ENCODE measurements at places on chromosomes 12 and 14. TPM values are rescaled to one million over a fixed set of nuclear protein-coding genes. Genes with fewer than 3 reads are reported as not detected.

- H3K27ac ChIP-seq, result no peak within 1 kb of the TSS
- no peak for DNase-seq
- H3K27me3 ChIP-seq, result peaks cover 4% of the 10 kb centered on the region
Measured at GRCh38 chr14:91731986-91732385, at the start of gene CATSPERB. TSS of gene CATSPERB (minus strand) at chr14:91732086. CDS start at chr14:91729479, 2,607 bp downstream.

GRCh38 chr12:29212682-29213403 lies 63.8 kb downstream of the FAR2 start:
- no peaks in the 10 kb centered on the region for H3K27me3 ChIP-seq
- DNase-seq, result no peak
- H3K36me3 ChIP-seq, result no peaks in the 10 kb centered on the region
- no peak overlapping the region for H3K27ac ChIP-seq

DNA sequence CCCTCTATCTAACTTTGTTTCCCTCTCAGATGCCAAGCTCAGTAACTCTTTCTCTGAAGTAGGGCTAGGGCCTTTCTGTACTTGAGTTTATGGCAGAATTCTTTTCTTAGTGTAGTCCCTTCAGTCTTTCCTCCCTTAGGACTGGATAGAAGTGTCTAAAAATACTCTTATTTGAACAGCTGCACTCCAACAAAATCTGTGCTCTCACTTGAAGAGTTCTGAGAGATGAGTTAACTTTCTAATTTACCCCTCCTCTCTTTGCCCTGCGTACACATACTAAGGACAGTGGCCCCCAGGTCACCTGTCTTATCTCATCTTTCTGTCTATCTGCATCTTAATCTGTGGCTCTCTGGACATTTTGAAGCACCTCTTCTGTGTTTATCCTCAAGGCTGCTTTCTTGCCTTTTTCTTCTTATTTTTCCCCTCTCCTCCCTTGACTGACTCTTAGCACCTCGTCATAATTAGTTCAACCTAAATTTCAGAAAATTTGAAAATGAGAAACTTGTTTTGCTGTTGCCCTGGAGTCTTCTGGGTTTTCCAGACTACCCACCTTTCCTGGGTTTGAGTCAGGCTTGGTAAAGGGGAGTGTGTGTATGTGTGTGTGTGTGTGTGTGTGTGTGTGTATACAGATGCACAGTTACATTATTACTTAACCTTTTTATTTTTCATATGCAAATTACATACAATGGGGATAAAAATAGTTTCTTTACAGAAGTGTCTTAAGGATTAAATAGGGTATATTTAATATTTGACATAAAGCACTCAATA lies 23.9 kb downstream of the NCKAP1L start:
- no peak overlapping the region for H3K4me3 ChIP-seq
- H3K4me1 ChIP-seq, result no peaks in the 10 kb centered on the region
- no peak overlapping the region for H3K27ac ChIP-seq
- H3K36me3 ChIP-seq, result peaks cover 99% of the 10 kb centered on the region
- no peak for DNase-seq

- peaks cover 20% of the 10 kb centered on the region for H3K4me1 ChIP-seq
- no peak for DNase-seq
- no peak overlapping the region for H3K4me3 ChIP-seq
- H3K27me3 ChIP-seq, result no peaks in the 10 kb centered on the region
- no peaks in the 10 kb centered on the region for H3K36me3 ChIP-seq
- no peak overlapping the region for H3K27ac ChIP-seq
Measured at GRCh38 chr14:92578511-92578910, 64.9 kb downstream of the RIN3 start.

DNA sequence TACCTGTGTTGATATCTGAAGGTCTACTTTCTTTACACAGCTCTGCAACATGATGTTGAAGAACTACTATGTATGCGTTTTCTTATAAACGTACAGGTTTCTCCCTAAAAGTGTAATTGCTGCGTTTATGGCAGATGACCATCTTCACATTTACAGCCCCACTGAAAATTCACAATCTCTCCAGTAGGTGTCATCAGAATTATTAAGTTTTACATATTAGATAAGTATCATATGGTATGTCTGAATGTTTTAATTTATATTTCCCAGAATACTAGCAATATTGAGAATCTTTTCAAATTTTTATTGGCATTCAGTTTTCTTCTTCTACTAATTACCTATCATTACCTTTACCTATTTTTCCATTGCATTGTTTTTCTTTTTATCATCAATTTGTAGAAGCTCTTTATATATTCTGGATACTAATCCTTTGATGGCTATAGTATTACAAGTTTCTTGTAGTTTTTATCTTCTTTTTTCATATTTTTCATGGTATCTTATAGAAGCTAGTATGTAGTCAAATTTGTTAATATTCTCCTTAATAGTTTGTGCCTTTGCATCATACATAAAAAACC lies 123.5 kb downstream of the CAPZA3 start:
- H3K4me1 ChIP-seq, result no peaks in the 10 kb centered on the region
- no peak overlapping the region for H3K27ac ChIP-seq
- H3K36me3 ChIP-seq, result no peaks in the 10 kb centered on the region
- H3K4me3 ChIP-seq, result no peak overlapping the region
- peak; percentile 6 for DNase-seq

DNA sequence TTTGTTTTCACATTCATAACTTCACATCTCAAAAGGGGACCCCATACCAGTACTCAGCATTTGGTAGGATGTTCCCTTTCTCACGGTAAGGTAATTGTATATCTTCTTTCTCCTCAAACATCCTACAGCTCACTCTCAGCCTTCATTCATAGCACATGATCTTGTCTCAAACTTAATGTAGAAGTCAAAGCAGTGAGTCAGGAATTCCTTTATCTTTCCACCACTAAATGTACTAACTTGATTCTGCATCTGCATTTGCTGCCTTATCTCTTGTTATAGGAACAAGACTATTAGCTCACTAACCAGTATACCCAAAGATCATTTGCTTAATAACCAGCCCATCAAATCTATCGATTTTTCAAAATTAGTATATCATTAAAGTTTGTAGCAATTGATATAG lies 22.9 kb downstream of the CPSF2 start:
- no peaks in the 10 kb centered on the region for H3K4me1 ChIP-seq
- no peaks in the 10 kb centered on the region for H3K27me3 ChIP-seq

DNA sequence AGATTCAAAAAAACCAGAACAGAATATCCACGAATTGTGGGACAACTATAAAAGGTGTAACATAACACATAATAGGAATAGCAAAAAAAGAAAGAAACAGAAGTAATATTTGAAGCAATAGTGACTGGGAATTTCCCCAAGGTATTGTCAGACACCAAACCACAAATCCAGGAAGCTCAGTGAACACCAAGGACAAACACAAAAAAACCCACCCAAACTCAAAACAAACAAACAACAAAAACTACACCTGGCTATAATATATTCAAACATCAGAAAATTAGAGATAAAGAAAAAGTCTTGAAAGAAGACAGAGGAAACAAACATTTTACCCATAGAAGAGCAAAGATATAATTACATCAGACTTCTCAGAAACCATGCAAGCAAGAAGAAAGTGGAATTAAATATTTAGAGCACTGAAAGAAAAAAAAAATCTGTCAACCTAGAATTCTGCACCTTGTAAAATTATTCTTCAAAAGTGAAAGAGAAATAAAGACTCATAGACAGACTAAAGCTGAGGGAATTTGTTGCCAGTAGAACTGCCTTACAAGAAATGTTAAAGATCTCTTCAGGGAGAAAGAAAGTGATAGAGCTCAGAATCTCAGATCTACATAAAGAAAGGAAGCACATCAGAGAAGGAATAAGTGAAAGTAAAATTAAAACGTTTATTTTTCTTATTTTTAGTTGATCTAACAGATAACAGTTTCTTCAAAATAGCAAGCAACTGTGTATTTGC lies 12.1 kb upstream of the HMGA2 start:
- H3K27me3 ChIP-seq, result no peaks in the 10 kb centered on the region
- no peaks in the 10 kb centered on the region for H3K36me3 ChIP-seq
- no peaks in the 10 kb centered on the region for H3K4me1 ChIP-seq
- no peak for DNase-seq
- H3K27ac ChIP-seq, result no peak overlapping the region

DNA sequence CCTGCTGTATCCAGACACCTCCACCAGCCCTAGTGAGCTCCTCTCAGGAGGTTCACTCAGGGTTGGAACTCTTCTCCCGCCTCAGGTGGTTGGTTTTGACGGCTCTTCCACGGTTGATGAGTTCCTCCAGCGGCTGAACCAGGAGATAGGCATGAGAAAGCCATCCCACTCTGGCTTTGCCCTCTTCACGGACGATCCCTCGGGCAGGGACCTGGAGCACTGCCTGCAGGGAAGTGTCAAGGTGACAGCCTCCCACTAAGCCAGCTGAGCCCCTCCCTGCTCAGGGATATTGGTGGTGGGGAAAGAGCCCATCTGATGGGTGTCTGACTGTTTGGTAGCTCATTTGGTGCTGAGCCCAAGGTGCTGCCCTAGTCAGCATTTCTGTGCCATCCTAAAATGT lies 20.4 kb downstream of the PIGH start:
- no peaks in the 10 kb centered on the region for H3K4me1 ChIP-seq
- H3K27ac ChIP-seq, result no peak overlapping the region
- H3K27me3 ChIP-seq, result no peaks in the 10 kb centered on the region
- H3K4me3 ChIP-seq, result no peak overlapping the region

- no peak overlapping the region for H3K27ac ChIP-seq
- no peak for DNase-seq
- peak overlapping the region; percentile 80 for H3K4me3 ChIP-seq
- no peaks in the 10 kb centered on the region for H3K36me3 ChIP-seq
- no peaks in the 10 kb centered on the region for H3K27me3 ChIP-seq
- H3K4me1 ChIP-seq, result no peaks in the 10 kb centered on the region
Measured at GRCh38 chr12:66713984-66714383, 35.1 kb upstream of the GRIP1 start.

GRCh38 chr12:57717131-57717530 lies 21.4 kb downstream of the AGAP2 start:
- no peak overlapping the region for H3K27ac ChIP-seq
- DNase-seq, result no peak
- H3K4me1 ChIP-seq, result no peaks in the 10 kb centered on the region
- H3K27me3 ChIP-seq, result no peaks in the 10 kb centered on the region

- peaks cover 37% of the 10 kb centered on the region for H3K36me3 ChIP-seq
- peaks cover 5% of the 10 kb centered on the region for H3K4me1 ChIP-seq
- H3K4me3 ChIP-seq, result no peak overlapping the region
- H3K27me3 ChIP-seq, result no peaks in the 10 kb centered on the region
Measured at GRCh38 chr12:112303004-112303403, 79.2 kb downstream of the HECTD4 start.

GRCh38 chr14:55084401-55085059 lies 33.1 kb downstream of the MAPK1IP1L start:
- no peaks in the 10 kb centered on the region for H3K4me1 ChIP-seq
- no peaks in the 10 kb centered on the region for H3K36me3 ChIP-seq
- no peak for DNase-seq
- H3K27me3 ChIP-seq, result no peaks in the 10 kb centered on the region

- H3K4me3 ChIP-seq, result no peak overlapping the region
- DNase-seq, result no peak
- no peaks in the 10 kb centered on the region for H3K27me3 ChIP-seq
- no peak overlapping the region for H3K27ac ChIP-seq
- H3K4me1 ChIP-seq, result peaks cover 10% of the 10 kb centered on the region
- no peaks in the 10 kb centered on the region for H3K36me3 ChIP-seq
Measured at GRCh38 chr14:68703093-68703492, 89.8 kb downstream of the ZFP36L1 start.

DNA sequence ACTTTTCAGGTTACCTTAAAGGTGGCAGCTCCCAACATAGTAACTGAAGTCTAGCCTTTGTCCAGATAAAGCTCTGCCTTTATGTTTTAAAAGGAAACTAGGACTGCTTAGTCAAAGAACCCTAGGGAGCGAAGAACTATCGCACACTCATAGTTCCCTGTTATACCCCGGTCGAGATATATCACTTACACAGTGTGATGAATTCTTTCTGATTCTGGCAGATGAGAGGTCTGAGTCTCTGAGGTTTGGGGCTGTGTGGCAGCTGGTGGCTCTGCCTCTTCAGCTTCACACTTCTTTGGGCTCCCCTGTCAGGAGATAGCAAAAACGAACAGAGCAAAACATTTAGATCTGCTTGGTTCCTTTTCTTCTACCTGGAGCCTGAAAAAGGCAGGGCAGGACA lies 17.0 kb downstream of the ACIN1 start:
- no peaks in the 10 kb centered on the region for H3K27me3 ChIP-seq
- H3K27ac ChIP-seq, result no peak overlapping the region
- H3K4me1 ChIP-seq, result no peaks in the 10 kb centered on the region
- no peak overlapping the region for H3K4me3 ChIP-seq
- DNase-seq, result no peak

GRCh38 chr14:97453991-97454390 lies 656.8 kb downstream of the VRK1 start:
- no peaks in the 10 kb centered on the region for H3K27me3 ChIP-seq
- no peaks in the 10 kb centered on the region for H3K36me3 ChIP-seq
- H3K27ac ChIP-seq, result no peak overlapping the region
- DNase-seq, result no peak
- H3K4me3 ChIP-seq, result no peak overlapping the region

DNA sequence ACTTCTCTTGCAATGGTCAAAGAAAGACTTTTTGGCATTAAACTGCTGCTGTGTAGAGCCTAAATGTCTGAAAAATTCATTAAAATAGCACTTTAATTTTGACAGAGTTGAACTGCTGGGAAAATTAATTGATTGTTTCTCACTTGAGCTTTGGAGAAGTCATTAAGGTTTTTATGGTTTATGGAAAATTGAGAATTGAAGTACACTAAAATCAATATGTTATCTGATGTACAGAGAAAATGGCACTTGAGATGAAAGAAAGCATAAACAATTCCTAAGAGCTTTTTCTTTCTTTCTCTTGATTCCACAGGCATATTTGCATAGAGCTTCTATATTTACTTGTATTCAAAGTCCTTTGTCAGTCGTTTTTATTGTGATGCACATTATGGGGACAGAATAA lies 188.5 kb upstream of the CAND1 start:
- H3K4me3 ChIP-seq, result no peak overlapping the region
- no peaks in the 10 kb centered on the region for H3K36me3 ChIP-seq
- H3K4me1 ChIP-seq, result no peaks in the 10 kb centered on the region
- no peak overlapping the region for H3K27ac ChIP-seq

DNA sequence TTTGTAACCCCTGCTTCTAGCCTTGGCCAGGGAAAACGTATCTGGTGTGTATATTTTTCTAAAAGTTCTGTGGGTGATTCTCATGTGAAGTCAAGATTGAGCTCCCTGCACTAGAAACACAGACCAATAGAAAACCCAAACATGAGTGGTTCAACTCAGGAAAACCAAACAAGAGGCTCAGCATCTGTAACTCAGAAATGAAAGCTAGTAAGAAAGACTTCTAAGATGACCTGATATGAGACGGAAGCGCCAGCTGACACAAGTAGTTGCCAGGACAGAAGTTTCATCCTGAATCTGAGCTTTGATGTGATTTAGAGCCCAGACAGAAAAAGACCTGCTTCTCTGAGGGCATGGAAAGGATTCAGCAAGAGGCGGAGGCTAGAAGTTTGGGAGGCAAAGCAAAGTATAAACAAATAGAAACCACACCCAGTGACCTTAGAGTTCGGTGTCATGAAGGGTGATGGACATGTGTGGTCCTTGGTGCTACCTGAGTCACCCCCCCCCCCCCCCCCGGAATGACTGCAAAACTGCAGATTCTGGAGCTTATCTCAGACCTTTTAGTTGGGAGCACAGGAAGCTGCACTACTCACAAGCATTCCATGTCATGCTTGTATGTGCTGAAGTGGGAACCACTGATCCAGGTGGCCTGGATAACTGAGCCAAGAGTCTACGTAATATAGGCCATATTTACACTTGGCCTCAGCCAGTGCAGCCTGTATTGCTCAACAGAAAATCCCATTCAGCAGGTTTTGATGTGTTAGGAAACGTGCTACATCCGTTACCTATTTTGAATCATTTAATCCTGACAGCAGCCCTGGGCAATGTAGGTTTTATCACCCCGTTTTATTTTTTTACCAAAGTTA lies 191.3 kb downstream of the ANO6 start:
- no peaks in the 10 kb centered on the region for H3K27me3 ChIP-seq
- no peaks in the 10 kb centered on the region for H3K4me1 ChIP-seq
- H3K36me3 ChIP-seq, result peaks cover 84% of the 10 kb centered on the region
- no peak overlapping the region for H3K4me3 ChIP-seq

The RTL1 gene
- not detected for total RNA-seq

The LMNTD1 gene
- not detected for total RNA-seq

The TAS2R20 gene
- total RNA-seq, result 2.2 TPM

The TESPA1 gene
- total RNA-seq, result 93.8 TPM

The PLXNC1 gene
- total RNA-seq, result 13.8 TPM
